ENCODE measurements at places on chromosomes 11 and 22.

- DNase-seq, result no peak
Measured at GRCh38 chr22:23496445-23496833, 83.7 kb downstream of the IGLL1 start.

GRCh38 chr11:21429401-21429800, 760.0 kb downstream of the NELL1 start:
- DNase-seq, result no peak

DNA sequence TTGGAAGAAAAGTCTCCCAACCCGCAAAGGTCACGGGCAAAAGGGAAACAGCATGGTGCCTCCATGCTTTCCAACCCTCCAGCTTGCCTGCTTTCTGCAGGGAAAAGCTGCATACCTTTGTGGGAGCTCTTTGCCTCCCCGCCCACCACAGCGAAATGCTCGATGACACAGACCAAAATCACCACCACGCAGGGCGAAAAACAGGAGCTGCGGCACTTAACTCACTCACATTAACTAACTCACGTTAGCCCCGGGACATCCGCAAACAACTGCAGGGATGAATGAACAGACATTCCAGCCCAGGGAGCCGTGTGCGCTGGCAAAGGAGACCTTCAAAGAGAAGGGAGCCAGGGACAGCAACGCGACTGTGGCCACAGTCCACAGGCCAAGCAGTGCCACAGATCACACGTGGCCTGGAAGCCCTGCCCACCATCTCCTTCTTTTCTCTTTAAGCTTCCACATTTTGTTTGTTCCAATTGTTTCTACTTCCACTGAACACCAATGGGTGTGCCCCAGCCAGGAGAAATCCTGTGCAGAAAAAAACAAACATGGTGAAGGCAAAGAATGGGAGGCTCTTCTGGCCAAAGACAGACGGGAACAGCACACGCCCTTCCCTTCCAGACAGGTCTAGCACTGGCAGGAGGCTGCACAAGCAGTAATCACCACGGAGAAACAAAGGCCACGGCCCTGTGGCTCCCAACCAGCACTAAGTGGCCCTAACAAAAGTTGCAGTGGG, 39.3 kb downstream of the DUSP8 start:
- DNase-seq, result no peak

GRCh38 chr11:44775985-44776446, 49.3 kb downstream of the TSPAN18 start:
- DNase-seq, result no peak

Data from HL-60 (cell line).